Stimulated activated CD4-positive, alpha-beta T cell treated with anti-CD3 and anti-CD28 coated beads, Interleukin-15, amount 100 ng/mL, for 1 hour (primary cell): ENCODE measurements at places on chromosomes 3 and 15.

DNA sequence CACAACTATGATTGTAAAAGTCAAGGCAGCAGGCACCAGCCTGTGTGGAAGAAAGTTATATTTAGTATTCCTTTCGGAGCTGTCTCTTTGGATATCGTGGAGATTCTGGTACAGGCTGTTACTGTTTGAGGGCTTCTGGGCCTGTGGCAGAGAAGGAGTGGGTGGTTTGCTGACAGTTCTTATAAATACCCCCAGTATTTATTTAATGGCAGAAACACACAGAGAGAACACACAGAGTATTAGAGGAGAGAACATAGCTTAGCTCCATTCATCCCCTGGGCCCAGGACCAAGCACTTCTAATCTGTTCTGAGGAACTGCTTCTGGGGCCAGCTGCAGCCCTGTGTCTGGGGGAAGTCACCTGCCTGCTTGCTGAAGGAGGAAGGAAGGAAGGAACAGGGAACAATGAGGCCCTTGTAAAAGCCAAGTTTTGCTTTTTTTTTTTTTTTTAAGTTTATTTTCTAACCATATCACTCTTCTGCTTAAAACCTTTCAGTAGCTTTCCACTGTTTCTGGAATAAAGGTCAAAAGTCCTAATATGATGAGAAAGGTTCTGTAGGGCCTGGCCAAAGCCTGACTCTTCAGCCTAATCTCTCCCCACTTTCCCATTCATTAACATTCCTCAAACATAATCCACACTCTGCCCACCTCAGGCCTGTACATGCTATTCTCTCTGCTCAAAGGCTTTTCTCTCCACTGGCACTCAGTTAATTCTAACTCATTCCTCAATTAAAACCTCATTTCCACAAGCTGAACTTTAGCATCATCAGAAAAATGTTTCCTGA, 11.8 kb upstream of the PP2D1 start:
- DNase-seq = no peak

DNA sequence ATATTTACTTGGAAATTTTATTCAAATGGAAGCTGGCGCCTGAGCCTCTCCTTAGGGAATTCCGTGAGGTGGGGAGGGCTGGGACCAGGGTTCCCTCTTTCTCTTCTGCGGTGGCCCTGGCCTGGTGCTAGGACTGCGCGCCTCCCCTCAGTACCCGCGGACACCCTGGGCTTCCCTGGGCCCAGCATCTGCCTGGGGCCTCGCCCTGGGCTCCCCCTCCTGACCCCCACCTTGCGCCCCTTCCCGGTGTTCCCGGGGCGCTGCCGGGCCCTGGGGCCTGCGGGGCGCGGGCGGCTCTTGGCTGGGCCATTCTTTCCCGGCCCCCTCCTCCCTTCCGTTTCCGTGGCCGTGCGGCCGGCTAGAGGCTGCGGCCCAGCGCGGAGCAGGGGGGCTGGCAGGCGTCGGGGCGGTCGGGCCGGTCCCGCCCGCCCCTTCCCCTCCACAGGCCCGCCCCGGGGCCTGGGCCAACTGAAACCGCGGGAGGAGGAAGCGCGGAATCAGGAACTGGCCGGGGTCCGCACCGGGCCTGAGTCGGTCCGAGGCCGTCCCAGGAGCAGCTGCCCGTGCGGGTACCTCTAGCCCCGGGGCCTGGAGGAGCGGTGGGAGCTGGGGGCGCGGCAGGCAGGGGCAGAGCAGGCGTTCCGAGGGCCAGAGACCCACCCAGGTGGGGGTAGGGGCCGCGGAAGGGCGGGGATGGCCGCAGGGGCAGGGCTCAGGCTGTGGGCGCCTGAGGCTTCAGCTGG, at the start of gene FES:
TSS of gene FES (plus strand) at position 529 of the 743 bp plus-strand sequence. CDS start 542 bp downstream, outside the sequence.
- DNase-seq = no peak

DNA sequence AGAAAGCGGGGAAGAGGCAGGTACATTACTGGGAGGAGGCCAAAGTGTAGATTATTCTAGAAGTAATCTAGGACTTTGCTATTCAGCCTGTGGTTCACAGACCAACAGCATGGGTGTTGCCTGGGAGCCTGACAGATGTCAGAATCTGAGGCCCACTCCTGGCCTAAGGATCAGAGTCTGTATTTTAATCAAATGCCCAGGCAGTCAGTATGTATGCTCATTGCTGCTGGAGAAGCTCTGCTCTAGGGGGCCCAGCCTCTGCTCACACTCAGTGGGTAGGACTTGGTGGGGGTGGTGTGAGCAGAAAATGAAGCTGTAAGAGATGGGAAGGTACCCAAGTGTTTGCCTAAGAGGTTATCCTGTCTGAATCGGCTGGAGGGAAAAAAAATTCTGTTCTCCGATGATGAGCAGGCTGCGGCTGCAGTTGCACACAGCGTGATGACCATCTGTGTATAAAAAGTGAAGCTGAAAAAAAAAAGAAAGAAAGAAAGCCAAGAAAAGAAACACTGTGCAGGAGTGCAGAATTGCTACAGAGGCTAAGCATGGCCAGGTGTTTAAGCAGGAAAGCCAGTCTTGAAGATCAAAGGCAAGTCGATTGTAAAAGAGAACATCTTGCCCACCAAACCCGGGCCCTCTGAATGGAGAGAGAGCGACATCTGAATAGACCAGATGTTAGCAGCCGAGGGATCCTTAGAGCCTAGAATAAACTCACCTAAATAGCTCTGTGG, 65.2 kb downstream of the EIF4E3 start:
- DNase-seq = no peak

GRCh38 chr3:11558002-11558401, 85.7 kb downstream of the VGLL4 start:
- DNase-seq = no peak

GRCh38 chr15:64566629-64567427, 106.5 kb downstream of the ZNF609 start:
- DNase-seq = no peak

- DNase-seq = no peak
Observed at GRCh38 chr3:165800970-165801369, 36.3 kb downstream of the BCHE start.

GRCh38 chr15:35381328-35381727, 164.6 kb downstream of the DPH6 start:
- no peak for DNase-seq

DNA sequence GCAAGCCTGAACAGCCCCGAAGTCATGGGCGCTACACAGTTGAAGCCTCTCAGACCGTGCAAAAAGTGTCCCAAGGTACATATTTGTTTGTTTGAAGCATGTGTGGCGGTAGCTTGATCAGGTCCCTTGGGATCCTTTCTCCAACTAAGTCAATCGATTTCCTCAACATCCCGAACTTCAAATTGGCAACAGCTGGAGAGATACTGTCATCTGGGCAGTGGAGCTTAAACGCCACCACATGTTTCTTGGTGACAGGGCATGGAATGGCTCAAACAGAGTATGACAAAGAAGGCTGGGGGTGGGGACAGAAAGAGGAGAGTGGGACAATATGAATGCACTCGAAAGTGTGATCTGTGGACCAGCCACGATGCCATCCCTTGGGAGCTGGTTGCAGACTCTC, 84.9 kb upstream of the PSMD6 start:
- DNase-seq = no peak
